ENCODE measurements at places on chromosomes 6 and 20.

DNA sequence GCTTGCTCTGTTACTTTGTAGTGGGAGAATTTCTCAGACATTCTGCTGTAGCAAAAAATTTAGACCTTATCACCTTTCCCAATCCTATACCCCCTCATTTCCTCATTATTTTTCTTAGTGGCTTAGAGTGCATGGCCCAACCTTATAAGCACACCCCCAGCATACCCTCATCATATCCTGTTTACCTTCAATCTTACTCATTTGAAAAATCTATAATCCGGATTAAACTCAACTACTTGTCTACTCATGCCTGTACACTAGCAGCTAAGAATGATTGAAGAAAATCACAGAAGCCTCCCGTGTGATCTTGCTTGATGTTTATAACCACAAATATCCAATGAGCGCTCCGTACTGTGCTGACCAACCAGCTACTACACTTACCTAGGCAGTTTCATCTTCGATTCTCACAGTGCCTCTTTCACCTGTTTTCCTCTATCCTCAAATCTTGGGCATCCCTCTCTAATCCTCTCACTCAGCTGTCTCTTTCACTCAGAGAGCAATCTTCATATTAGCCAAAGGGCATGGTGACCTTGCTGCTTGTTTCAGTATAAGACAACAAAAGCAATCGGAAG lies 36.6 kb downstream of the AIG1 start:
- DNase-seq, result no peak

GRCh38 chr6:41672816-41673703 lies 34.8 kb downstream of the MDFI start:
- DNase-seq, result no peak

GRCh38 chr6:35486005-35486925 lies 10.6 kb downstream of the TEAD3 start:
- DNase-seq, result peak; percentile 69

DNA sequence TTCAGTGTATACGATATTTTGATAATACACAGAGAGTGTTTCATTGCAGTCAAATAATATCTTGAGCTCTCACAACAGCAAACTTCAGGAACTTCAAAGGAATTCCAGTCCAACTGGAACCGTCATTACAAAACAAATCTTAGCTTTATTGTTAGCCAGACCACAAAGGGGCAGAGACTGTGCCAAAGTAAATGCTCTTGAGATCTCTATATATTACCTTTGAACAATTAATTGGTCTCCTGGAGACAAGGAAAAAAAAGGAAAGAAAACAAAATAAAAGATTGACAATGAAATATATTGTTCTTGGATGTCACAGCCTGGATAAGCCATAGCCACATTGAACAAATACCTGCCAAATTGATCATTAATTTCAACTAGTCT lies 70.0 kb downstream of the FOXC1 start:
- DNase-seq, result peak; percentile 57

DNA sequence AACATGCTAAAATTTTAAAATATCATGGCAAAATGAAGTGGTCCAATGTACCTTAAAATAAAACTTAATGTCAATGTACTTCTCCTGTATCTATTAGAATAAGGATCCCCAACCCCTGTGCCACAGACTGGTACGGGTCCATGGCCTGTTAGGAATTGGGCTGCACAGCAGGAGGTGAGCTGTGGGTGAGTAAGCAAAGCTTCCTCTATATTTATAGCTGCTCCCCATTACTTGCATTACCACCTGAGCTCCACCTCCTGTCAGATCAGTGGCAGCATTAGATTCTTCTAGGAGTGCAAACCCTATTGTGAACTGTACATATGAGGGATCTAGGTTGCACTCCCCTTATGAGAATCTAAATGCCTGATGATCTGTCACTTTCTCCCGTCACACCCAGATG lies 86.0 kb downstream of the SLC16A10 start:
- DNase-seq, result no peak

- DNase-seq, result no peak
Measured at GRCh38 chr6:73285674-73286283, 22.8 kb upstream of the KHDC1 start.

- DNase-seq, result no peak
Measured at GRCh38 chr6:94278146-94278545, 858.8 kb upstream of the EPHA7 start.

DNA sequence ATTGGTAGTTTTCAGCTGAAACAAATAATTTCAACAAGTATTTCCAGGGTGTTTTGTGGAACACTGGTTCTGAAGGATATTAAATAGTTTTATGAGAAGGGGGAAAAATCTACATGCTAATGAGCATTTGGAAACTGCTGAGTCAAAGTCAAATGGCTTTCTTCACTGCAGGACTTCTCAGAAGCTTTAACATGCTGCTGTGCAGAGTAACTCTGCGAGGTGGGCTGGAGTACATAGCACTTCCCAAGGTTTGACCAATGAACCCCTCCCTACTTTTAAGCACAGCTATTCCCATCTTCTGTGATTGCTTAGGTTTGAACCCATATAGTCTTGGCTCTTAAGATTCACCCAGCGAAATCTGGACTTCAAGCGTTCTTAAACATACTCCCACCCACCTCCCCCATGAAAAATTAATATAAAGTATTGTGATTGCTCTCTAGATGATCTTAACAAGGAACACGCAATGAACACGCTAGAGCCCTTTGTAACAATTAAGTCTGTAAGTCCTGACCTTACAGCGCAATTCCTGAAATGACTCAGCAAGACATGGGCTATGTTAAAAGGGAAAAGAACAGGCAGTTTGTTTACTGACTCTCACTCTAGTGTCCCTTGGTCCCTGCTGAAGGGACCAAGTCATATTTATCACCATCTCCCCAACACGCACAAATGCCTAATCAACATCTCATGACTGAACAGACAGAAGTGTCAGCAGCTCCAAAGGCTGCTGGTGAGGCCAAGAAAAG lies 105.2 kb downstream of the NFATC2 start:
- no peak for DNase-seq

- DNase-seq, result no peak
Measured at GRCh38 chr20:37403107-37404033, 57.4 kb downstream of the SRC start.

- no peak for DNase-seq
Measured at GRCh38 chr6:167530951-167531350, 206.1 kb downstream of the TTLL2 start.

DNA sequence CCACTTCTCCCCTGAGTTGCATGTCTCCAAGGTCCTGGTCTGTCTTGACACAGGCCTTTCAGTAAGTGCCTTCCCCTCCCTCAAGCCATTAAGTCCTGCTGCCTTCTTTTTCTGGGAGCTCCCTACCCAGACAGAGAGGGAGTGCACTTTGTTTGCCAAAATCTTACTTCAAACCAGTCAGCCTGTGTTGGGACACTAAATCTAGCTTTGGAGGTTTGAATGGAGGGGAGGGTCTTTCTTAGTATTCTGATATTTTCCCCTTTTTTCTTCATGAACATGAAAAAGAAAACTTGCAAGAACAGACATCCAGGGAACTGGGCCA lies 170.7 kb upstream of the PMEPA1 start:
- no peak for DNase-seq

Data from NCI-H748 treated with DMSO at 0.1 percent for 48 hours (cell line).